ENCODE measurements at places on chromosomes 12 and 14.

DNA sequence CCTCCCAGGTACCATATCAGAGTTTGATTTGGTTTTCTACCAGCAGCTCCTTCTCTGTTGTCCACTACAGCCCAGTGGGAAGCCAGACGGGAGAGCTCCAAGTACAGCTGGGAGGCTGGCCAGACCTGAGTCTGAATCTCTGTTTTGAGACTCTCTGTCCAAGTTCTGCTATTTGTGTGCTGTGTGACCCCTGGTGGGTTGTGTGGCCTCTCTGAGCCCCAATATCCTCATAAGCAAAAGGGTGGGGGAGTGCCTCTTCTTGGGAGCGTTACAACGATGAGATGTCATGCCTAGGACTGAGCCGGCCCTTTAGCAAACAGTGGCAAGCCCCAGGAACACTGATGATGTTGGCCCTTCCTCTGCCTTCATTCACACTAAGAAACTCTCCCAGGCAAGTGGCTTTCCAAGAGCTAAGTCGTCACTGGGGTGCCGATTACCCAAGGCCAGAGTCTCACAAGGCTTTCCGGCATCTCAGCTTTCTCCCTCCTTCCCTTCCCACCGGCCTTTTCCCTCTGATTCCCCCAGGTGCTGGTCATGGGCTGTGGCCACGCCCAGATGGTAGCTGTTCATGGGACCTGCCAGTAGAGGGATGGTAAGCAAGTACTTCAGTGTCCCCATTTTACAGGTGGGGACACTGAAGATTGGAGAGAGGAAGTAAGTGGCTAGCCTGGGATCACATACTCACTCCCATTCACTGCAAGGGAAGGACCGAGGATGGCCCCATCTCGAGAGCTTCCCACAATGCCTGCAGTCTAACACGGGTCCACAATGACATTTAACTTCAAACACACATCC, 47.7 kb downstream of the BCL11B start:
- no peak for DNase-seq

GRCh38 chr12:642633-643474, 20.4 kb downstream of the NINJ2 start:
- DNase-seq, result peak; percentile 79

- no peak for DNase-seq
Observed at GRCh38 chr12:54195737-54196347, 7.1 kb upstream of the SMUG1 start.

GRCh38 chr14:19906665-19907064, 13.7 kb upstream of the OR4K5 start:
- DNase-seq, result no peak

DNA sequence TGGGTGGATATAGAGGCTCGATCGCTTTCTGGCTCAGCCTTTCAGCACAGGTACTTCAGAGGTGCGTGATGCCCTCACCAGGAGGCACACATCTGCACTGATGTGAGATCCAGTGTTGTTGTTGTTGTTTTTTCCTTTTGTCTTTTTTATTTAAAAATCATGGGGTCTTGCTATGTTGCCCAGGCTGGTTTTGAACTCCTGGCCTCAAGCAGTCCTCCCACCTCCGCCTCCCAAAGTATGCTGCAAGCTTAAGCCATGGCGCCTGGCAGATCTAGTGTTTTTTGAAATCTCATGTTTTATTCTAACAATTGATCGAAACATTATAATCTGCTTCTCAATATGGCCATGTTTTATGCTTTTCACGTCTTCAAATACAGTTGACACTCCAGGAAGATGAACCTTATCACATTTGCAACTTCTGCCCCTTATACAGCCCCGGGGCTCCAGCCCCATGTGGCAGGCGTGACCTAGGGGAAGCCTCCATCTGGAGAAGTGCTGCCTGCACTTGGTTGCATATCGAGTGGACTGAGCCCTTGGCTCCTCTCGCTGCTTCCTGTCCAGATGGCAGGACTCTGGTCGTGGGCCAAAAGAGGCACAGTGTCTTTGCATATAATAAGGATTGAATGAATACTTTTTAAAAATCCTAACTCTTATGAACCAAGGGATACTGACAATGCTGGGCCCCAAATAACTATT, 71.7 kb downstream of the TRAF3 start:
- no peak for DNase-seq

- DNase-seq, result no peak
Observed at GRCh38 chr12:75103822-75104221, 105.8 kb downstream of the KCNC2 start.

- no peak for DNase-seq
Observed at GRCh38 chr14:78989221-78989620, 819.0 kb downstream of the NRXN3 start.

GRCh38 chr12:116502989-116503496, 56.1 kb upstream of the MAP1LC3B2 start:
- no peak for DNase-seq

- DNase-seq, result no peak
Observed at GRCh38 chr12:61161961-61162360, 1098.2 kb upstream of the USP15 start.

DNA sequence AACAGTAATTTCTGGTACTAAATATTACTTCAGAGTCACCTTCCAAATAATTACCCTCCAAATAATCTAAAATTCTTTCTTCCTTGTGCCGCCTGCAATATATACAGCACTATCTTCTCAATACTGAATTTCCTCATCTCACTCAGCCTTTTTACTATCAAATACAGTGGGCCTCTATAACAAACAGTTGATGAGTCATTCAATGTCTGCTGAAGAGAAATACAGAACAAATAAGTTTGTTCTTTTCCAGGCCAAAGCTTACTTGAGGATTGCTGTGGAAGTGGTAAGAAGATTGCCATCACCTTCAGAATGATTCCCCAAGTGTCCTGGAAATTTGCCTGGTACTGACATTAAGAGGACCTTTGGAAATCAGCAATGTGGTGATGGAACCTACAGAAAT, 218.2 kb upstream of the ARHGAP5 start:
- no peak for DNase-seq

- DNase-seq, result no peak
Observed at GRCh38 chr14:92986254-92987147, 63.6 kb downstream of the CHGA start.

DNA sequence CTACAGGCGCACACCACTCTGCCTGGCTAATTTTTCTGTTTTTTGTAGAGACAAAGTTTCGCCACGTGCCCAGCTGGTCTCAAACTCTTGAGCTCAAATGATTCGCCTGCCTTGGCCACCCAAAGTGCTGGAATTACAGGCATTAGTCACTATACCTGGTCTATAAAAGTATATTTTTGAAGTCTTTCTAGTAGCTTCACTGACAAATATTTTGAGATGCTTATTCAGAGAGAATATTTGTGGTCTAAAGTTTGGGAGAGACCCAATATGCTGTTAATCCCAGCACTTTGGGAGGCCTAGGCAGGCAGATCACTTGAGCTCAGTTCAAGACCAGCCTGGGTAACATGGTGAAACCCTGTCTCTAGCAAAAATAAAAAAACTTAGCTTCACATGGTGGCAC, 22.0 kb upstream of the PPP1R12A start:
- DNase-seq, result no peak

GRCh38 chr12:104680070-104680469, 223.3 kb downstream of the CHST11 start:
- no peak for DNase-seq

DNA sequence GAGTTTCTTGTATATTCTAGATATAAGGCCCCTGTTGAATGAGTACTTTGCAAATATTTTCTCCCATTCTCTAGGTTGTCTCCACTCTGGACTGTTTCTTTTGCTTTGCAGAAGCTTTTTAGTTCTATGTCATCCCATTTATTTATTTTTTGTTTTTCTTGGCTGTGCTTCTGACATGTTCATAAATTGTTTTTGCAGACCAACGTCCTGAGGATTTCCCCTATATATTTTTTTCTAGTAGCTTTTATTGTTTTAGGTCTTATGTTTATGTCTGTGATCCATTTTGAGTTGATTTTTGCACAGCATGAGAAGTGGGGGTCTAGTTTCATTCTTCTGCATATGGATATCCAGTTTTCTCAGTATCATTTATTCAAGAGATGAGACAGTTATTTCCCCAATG, 70.4 kb upstream of the BTG1 start:
- no peak for DNase-seq

DNA sequence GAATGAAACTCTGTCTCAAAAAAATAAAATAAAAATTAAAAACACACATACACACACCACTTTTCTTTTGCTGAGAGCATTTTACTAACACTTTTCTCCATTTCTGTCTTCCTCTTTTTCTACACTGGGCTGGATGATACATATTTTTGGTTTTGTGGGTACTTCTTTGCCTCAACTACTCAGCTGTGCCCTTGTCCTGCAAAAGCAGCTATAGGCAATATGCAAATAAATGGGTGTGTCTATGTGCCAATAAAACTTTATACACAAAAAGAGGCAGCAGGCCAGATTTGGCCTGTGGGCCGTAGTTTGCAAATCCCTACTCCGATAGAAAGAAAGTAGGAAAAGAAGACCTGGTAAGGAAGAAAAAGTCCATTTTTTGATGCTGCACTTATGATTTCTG, 6.5 kb downstream of the CLMN start:
- no peak for DNase-seq

DNA sequence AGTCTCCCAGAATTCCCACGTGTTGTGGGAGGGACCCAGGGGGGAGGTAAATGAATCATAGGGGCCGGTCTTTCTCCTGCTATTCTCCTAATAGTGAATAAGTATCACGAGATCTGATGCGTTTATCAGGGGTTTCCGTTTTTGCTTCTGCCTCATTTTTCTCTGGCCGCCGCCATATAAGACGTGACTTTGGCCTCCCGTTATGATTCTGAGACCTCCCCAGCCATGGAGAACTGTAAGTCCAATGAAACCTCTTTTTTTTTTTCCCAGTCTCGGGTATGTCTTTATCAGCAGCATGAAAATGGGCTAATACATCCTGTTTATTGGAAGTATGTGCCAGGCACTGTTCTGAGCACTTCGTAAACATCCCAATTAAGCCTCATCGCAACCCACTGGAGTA, 788 bp downstream of the KRT72 start:
- no peak for DNase-seq

GRCh38 chr14:104678901-104679705, 10.3 kb upstream of the INF2 start:
- no peak for DNase-seq

DNA sequence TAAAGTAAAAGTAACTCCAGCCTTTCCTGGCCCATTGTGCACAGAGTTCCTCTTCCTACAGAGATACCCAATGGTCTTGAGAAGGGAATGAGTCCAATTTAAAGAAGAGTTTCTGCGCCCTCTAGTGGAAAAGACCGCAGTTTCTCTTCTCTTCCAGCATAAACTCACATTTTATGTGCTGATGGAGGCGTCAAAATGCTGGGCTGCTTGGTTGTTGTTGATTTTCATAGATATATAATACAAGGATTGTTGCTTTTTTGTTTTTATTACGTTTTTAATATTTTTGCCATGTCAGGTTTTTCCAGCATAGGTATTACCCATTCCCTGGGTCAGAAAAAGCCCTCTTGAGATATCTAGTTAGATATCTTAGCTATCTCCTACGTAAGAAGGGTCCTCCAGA, 356.9 kb upstream of the STXBP6 start:
- DNase-seq, result no peak

- DNase-seq, result no peak
Observed at GRCh38 chr12:52271158-52271557, 3.3 kb upstream of the KRT86 start.

GRCh38 chr12:50845021-50845647, 2.4 kb downstream of the TMPRSS12 start:
- no peak for DNase-seq

All from naive thymus-derived CD8-positive, alpha-beta T cell (primary cell).